ENCODE measurements at places on chromosomes 2 and 18.
A peak's percentile ranks its signal among the peaks of the same experiment; 100 is the strongest.

DNA sequence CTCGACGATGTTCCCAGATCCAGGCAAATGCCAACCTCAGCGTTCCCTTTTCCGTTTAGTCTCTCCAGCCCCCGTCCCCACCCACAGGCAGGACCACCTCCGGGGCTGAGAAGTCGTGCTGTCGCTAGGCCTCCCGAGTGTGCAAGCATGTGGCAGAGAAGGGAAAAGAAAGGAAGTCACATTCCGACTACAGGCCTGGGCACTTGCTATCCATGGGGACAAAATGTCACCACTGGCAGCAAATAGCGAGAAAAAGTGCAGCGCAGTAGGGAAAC, 420 bp downstream of the PIGN start:
- peak; percentile 27 for DNase-seq

GRCh38 chr2:42775186-42775585, 11.3 kb upstream of the OXER1 start:
- no peak for DNase-seq

- DNase-seq: no peak
Measured at GRCh38 chr18:76980663-76981395, 151.8 kb downstream of the MBP start.

GRCh38 chr2:168079236-168079635, 168.2 kb downstream of the STK39 start:
- no peak for DNase-seq

- no peak for DNase-seq
Measured at GRCh38 chr2:160266037-160266551, 66.0 kb upstream of the ITGB6 start.

DNA sequence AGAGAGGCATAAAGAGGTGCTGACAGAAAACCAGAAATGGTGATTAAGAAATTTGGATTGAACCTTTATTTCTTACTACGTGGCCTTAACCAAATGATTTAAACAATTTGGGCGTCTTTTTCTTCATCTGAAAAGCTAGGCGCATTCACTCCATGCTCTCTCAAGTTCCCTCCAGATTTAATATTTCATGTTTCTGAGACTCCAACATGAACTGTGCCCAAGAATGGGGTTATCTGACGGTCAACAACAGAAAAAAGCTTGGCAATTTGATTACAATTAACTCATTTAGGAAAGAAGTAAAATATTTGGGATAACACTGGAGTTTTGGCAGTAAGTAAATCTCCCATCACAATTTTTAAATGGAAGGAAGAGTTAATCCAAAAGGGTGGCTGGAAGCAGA, 345.4 kb downstream of the ARHGAP15 start:
- DNase-seq: no peak

- DNase-seq: no peak
Measured at GRCh38 chr2:67576991-67577390, 179.9 kb downstream of the ETAA1 start.

- peak; percentile 56 for DNase-seq
Measured at GRCh38 chr18:51038110-51038509, 8.1 kb downstream of the SMAD4 start.

- no peak for DNase-seq
Measured at GRCh38 chr2:130154773-130155765, 10.2 kb upstream of the CCDC74B start.

GRCh38 chr18:49045585-49045984, 94.8 kb upstream of the SMAD7 start:
- no peak for DNase-seq

GRCh38 chr2:219396863-219397457, 9.2 kb upstream of the DNPEP start:
- no peak for DNase-seq

- peak; percentile 76 for DNase-seq
Measured at GRCh38 chr2:157233506-157233905, 24.0 kb upstream of the GALNT5 start.

DNA sequence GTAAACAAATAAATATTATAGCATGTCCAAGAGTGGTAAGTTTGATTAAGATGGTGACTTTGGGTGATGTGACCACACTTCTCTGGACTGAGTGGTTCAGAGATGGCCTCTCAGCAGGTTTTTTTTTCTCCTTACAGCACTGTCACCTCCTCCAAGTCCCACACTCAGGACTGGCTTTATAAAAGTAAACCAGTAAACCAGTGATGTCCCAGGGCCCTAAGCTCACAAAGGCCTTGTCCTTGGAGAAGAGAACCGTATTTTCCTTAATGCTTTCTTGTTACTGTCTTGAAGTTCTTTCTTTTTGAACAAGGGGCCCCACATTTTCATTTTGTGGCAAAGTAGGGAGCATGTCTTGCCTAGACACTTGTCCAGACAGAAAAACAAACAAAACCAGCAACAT, 274.0 kb downstream of the MYCN start:
- DNase-seq: no peak

DNA sequence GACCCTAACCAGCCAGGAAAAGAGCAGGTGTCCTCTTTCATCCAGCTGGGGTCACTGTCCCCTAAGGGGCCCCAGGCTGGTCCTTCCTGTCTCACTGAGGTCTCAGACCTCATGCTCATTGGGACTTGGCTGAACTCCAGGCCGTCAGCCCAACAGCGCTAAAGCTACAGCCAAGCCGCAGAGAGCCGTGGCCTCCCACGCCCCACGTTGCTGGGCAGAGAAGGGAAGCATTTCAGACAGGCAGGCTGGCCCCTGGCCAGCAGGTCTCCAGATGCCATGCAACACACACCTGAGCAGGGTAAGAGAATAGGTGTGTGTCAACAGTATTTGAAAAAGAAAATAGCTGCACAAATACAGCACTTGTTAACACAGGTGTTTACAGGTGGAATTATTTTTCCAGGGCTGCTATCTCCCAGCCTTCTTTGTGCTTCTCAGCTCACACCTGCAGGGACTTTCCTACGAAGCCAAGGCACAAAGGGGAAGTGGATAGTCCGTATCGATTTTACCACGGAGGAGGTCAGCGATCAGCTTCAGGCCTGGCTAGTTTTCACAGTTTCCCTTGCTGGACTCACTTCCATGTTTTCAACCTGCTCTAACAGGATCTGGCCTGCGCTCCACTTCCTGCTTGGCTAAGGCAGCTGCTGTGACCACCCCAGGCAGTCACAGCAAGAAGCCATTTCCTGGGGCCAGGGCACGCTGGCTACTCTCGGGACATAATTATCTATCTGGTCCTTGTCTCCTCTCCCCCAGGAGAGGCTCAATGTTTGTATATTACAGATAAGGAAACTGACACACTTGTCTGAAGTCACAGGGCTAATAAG, 156.1 kb upstream of the ID2 start:
- DNase-seq: peak; percentile 26
